ENCODE measurements at places on chromosomes 1 and 21.

GRCh38 chr1:192805832-192806323 lies 3.0 kb upstream of the RGS2 start:
- no peak for DNase-seq

GRCh38 chr21:42308914-42309752 lies 6.1 kb downstream of the TFF3 start:
- no peak for DNase-seq

DNA sequence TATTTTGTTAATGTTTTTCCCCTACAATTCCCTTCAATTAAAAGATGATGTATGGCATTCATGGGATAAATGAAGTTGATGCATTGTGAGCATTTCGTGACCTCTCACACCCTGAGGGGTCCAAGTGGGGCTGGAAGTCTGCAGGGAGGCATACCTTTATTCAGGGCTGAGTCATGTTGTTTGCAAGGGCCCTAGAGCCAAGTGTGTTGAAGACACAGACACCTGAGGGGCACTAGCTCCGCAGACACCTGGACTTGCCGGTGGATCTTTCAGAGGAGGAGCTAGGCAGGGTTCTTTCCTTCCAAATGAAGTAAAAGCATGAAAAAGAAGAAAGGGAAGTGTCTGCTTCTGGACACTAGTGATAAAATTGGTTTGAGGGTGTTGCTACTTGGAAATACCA lies 57.0 kb upstream of the RGS7 start:
- no peak for DNase-seq

GRCh38 chr21:14836950-14837349 lies 227.8 kb downstream of the NRIP1 start:
- DNase-seq: no peak

- no peak for DNase-seq
Measured at GRCh38 chr1:27646676-27647075, 11.7 kb upstream of the FGR start.

- peak; percentile 5 for DNase-seq
Measured at GRCh38 chr1:186828611-186829454, at the start of gene PLA2G4A. TSS of gene PLA2G4A (plus strand) at chr1:186828949. CDS start at chr1:186854355, 25,406 bp downstream.

DNA sequence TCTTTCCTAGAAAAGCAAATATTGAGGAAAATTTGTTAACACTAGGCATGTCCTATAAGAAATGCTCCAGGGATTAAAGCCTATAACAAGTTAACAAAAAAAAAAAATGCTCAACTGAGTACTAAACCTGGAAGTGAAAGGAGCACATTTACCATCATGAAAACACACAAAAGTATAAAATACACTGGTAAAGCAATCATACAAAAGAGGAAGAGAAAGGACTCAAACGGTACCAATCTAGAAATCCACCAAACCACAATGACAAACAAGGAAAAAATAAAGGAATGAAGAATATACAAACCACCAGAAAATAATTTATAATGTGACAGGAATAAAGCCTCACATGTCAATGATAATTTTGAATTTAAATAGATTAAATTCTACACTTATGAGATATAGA lies 21.2 kb downstream of the CD1E start:
- DNase-seq: no peak

GRCh38 chr1:14970115-14970798 lies 183.3 kb upstream of the TMEM51 start:
- DNase-seq: peak; percentile 71

- no peak for DNase-seq
Measured at GRCh38 chr1:29368936-29369932, 132.9 kb downstream of the PTPRU start.

GRCh38 chr1:36135796-36136195 lies 10.8 kb upstream of the COL8A2 start:
- DNase-seq: no peak
